ENCODE measurements at places on chromosomes 3 and 15.

GRCh38 chr3:158711886-158712285 lies 20.4 kb downstream of the RARRES1 start:
- no peak for DNase-seq

- DNase-seq: no peak
Observed at GRCh38 chr3:54764911-54765310, 162.9 kb downstream of the LRTM1 start.

GRCh38 chr3:54169524-54169923 lies 47.2 kb downstream of the CACNA2D3 start:
- no peak for DNase-seq

GRCh38 chr15:48283396-48284145 lies 47.7 kb upstream of the DUT start:
- DNase-seq: no peak

DNA sequence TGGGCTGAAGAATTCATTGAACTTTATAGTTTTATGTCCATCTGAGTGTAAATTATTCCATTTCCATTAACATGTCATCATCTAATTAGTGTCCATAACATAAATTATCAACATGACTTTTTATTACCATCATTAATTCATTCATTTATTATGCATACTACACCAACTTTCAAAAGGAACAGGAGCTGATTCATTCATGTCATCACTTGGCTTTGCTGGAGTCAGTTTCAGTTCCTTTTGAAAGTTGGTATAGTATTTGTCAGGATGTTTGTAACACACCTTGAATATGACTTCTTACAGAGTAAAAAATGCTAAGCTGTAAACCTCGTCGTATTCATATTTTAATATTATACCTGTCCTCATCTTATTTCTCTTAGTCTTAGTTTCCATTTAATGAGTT lies 298.0 kb upstream of the RBMS3 start:
- DNase-seq: no peak

DNA sequence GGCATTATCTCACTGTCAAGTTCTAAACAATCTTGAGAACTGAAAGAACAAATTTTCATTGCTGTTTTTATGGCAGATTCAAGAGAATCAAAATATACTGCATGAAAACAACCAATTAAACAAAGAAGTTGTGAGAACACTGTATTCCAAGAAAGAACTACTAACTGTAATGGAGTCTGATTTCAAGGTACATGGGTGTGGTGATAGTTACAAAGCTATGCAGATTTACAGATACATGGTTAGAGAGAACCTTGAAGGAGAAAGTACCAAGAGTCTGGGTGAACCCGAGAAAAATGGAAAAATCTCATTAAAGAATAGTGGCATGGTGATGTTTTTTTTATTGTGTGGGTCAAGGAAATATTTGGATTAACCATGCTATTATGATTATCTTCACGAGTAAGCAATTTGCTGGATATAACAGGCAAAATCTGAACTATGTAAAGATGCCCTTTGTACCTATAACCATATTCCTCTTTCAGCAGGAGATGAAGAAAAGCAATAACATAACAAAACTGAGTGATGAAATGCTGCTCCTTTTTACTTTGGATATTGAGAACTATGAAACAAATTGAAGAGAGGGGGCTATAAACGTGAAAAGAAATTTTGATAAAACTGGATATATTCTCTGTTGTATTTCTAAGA lies 100.4 kb downstream of the PLSCR2 start:
- no peak for DNase-seq

GRCh38 chr3:126156468-126156867 lies 23.9 kb downstream of the ALDH1L1 start:
- no peak for DNase-seq

- no peak for DNase-seq
Observed at GRCh38 chr15:99931703-99932603, 198.7 kb upstream of the LYSMD4 start.

DNA sequence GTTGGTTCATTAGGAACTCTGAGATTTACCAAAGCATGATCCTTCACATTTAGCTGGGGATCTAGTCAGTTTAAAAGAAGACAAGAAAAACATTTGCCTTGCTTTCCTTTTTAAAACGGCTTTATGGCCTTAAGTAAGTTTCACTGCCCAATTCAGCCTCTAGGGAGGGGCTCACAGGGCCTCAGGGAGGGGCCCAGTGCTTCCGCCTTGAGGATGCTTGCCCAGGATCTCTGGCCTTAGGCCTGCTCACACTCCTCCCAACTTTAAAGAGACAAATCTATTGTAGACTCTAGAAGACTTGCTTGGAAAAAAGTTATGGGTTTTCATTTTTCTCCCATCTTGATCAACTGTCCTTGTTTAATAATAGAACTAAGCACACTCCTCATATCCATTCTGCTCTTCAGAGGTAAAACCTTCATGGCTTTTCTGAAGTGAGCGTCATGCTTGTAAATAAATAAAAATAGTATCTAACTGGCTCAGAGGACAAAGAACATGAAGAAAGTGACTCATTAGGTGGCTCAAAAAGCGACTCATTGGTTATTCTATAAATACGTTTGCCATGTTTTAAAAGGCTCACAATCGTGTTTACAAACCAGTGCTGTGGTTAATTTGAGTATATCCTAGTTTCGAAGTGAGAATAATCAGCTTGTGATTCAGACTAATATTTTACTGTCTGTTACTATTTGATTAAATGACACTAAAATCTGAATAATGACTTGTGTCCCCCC lies 13.7 kb downstream of the PDHB start:
- DNase-seq: no peak

- peak; percentile 7 for DNase-seq
Observed at GRCh38 chr15:69755551-69756310, 303.1 kb downstream of the RPLP1 start.

DNA sequence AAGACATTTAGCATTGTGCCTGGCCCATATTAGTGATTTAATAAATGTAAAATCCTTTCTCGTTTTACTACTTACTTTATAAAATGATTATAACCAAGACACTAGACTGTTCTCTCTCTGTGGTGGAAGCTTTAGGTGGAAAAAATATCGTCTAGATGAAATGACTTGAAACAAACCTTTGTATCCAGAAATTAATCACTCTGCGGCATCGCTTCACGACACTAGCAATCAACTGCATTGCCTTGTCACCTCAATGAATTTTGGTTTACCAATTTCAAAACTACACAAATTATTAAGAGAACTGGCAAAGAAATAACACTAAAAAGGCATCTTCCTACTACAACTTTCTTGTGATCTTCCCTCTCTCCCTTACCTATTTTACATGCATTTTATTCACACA lies 627.2 kb upstream of the ROBO1 start:
- no peak for DNase-seq

- no peak for DNase-seq
Observed at GRCh38 chr3:193194371-193194770, 46.7 kb upstream of the PLAAT1 start.

GRCh38 chr3:173624086-173624485 lies 226.5 kb downstream of the NLGN1 start:
- DNase-seq: no peak

- no peak for DNase-seq
Observed at GRCh38 chr15:92949604-92950249, 49.6 kb downstream of the CHD2 start.

DNA sequence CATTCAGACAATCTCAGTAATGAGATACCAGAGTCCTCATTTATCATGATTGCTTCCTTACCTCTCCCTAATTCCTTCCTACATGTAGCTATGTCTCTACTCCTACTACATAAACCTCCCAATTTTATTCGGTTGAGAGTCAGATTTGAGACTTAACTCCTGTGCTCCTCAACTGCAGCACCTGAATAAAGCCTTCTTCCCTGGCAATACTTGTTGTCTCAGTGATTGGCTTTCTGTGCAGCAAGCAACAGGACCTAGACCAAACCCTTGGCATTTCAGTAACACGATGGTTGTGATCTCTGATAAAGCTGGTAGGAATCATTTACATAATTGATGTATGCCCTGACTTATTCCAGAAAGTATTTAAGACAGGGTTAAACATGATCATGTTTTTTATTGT lies 106.7 kb upstream of the NANOGP8 start:
- no peak for DNase-seq

GRCh38 chr3:58575971-58576652 lies 1.1 kb downstream of the FAM107A start:
- DNase-seq: no peak

DNA sequence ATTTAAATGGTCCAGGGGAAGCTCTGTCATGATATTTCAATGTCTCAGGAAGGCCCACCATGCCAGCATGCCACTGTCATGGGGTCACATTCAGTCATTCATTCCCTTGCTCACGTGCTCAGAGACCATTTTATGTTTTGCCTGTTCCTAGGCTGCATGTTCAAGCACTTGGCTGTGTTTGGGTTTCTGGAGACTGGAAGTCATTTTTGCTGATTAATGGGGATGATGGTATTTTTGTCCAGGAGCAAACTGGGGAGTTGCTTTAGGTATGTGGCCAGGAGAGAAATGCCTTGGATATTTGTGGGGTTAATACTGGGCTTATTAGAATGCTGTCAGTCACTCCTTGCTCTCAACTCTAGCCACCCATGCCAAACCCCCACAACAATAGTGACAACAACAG lies 303.5 kb downstream of the PTPRG start:
- DNase-seq: no peak

- DNase-seq: no peak
Observed at GRCh38 chr3:37772773-37773354, 88.8 kb upstream of the CTDSPL start.

GRCh38 chr3:134085034-134085775 lies 55.5 kb upstream of the SLCO2A1 start:
- DNase-seq: no peak

DNA sequence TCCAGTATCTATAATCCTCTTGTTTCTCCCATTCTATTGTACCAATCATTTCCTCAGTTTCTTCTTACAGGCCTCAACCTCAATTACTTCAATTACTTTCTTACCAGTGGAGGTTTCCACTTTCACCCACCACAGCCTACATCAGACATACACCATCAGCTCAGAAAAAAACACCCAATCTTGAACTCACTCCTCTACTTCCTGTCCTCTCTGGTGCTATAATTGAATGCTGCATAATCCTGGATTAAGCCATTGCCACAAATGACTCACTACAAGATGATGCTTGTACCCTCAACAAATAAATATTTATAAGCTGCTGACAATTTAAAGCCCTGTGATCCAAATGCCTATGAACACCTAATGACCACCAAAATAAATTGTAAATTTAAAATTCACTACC lies 18.5 kb downstream of the RYK start:
- no peak for DNase-seq
